ENCODE measurements at places on chromosomes 2 and 18.
A peak's percentile ranks its signal among the peaks of the same experiment; 100 is the strongest.

DNA sequence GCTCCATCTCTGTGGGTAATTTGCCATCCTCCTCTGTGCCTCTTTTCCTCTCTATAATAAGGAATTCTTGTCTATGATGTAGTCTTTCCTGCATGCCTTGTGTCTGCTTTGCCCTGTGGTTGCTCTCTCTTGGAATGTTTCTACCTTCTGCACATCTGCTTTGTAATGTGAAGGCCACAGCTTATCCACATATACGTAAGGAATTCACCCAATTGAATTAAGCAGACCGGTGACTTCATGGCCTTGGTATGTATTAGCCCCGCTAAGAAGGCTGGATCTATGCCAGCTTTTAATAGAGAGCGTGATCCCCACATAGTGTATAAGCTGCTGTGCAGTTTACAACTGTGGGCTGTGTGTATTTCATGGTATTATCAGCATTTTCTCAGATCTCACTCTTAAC is 274.7 kb downstream of the RNF144A start:
- no peak for DNase-seq

DNA sequence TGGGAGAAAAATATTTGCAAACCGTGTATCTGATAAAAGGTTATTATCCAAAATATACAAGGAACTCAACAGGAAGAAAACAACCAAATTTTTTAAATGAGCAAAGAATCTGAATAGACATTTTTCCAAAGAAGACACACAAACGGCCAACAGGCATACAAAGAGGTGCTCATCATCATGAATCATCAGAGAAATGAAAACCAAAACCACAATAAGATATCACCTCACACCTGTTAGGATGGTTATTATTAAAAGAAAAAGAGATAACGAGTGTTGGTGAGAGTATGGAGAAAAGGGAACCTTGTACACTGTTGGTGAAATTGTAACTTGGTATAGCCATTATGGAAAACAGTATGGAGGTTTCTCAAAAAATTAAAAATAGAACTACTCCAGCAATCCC is 463.3 kb downstream of the IRS1 start:
- DNase-seq, result no peak

- DNase-seq, result no peak
Observed at GRCh38 chr2:226831266-226831665, 4.6 kb upstream of the RHBDD1 start.

DNA sequence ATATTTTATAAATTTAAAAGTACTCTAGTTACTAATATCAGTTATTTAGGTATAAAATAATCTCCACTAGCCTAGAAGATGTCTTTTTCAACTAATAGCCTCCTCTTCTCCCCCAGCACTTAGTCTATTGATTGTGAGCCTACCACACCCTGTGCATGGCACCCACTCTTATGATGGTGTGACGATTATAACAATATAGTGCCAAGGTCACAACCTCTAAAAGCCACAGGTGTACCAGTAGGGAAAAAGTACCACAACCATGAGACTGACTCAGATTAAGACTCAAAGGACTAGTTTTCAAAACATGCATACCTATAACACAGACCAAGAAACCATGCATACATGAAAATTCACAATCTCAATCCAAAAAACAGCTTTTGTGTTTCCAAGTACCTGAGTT is 27.6 kb downstream of the THADA start:
- DNase-seq, result no peak

GRCh38 chr2:198394208-198394607 is 589.8 kb downstream of the PLCL1 start:
- DNase-seq, result no peak

DNA sequence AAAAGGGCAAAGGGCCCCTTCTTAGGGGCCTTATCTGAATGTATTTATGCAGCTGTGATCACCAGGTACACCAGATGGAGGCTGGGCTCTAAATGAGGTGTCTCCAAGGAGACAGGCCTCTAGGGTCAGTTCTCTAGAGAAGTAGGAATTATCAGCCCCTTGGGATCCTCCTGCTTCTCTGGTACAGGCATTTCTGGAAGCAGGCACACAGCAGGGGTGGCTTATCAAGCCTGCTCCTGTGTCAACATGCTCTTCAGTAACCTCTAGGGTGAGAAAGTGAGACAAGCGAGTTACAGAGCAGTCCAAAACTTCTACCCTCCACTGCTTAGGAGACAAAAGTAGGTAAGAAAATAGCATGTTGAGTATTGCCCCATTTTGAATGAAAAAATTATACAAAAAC is 13.8 kb downstream of the TPGS2 start:
- no peak for DNase-seq

DNA sequence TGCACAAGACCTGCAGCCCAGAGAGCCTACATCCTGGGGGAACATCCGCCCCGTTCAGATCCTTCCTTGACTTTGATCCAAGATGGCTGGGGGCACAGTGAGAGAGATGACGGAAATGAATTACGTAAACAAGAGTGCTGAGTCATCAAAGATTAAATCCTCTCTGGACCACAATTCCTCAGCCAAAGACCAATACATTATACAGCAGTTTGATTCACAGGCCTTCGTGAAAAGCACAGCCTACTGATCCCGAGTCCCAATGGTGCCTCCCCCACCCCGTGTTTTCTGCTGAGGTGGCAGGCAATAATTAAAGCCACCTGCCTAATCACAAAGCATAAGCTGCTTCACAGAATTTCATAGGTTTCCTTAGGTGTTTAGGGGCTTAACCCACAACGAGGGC is 43.0 kb downstream of the MYO5B start:
- DNase-seq, result no peak

GRCh38 chr18:2883076-2883735 is 36.4 kb downstream of the EMILIN2 start:
- peak; percentile 43 for DNase-seq

DNA sequence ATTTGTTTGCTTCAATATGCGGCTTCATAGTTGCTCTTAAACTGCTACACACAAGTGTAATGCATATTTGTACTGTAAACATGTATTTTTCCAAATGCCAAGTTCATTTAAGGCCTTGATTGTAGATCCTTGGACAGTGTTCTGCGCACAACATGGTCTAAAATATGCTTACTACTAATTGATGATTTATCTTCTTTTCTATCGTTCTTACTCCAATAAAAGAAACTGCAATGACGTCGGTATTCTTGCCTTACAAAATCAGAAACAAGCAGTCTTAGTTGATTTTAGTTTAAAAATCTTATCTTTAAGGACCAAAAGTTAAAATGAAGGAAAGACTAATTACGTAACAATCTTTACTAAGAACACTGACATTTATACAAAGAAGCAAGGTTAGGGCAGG is 224.3 kb upstream of the SMAD7 start:
- no peak for DNase-seq

GRCh38 chr2:162989507-162989906 is 150.9 kb upstream of the KCNH7 start:
- DNase-seq, result no peak

DNA sequence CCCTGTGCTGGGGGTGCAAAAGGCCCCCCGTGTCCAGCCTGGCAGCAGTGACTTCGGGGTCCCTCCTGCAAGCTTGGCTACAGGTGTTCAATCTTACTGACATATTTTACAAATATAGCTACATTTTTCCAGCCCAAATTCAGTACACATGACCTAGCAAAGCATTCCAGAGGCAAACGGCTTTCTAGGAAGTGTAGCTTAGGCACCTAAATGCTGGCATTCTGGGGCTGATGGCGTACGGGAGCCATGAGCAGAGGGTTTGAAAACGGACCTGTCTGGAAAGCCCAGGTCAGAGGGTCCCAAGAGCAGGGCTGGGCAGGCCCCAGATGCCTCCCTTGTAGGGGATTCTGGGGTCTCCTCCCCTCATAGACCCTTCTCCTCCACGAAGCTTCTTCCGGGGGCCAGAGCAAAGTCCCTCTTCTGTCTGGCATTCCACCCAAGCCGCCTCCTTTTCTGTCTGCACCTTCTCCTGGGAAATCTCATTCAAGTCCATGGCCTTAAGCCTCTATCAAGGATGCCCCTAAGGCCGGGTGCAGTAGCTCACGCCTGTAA is 63.3 kb upstream of the ASAP2 start:
- DNase-seq, result no peak

DNA sequence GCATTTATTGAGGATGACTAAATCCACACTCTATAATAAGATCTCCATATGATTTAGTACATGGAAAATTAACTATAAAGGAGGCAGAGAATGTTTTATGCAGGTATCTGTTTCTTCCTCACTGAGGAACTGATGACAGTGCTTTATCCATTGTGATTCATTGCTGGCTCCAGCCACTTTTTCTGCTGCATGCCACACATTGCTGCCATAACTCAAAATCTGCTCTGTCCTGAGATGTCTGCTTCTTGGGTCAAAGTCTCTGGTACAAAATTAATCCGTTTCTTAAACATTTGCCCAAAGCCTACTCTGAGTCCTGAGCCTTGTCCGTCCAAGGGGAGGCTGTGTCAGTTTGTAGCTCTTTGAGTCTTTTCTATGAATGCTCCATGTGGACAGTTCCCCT is 15.5 kb upstream of the ARHGAP28 start:
- DNase-seq, result no peak

GRCh38 chr2:161177969-161178368 is 17.7 kb downstream of the TANK start:
- no peak for DNase-seq

GRCh38 chr2:152033011-152033925 is 65.6 kb downstream of the CACNB4 start:
- DNase-seq, result no peak

- no peak for DNase-seq
Observed at GRCh38 chr2:238846628-238847418, 1.1 kb upstream of the TWIST2 start.

DNA sequence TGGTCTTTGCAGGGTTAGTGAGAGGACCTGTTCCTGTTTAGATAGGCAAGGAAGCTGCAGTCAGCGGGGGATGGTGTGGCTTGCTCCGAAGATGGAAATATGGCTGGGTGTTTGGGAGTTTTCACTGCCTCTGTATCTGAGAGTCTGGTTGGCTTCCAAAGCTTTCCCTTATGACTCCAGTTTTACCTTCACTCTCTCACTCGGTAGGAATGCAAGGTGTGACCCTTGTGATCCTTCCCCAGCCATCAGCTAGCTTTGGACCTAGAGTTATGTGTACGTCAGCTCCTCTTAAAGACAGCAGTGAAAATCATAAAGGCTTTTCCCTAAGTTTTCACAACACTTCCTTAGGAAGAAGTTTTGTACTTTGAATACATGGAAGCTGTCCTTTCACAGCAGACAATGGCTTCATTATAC is 35.5 kb upstream of the TMEM87B start:
- DNase-seq, result no peak

- DNase-seq, result no peak
Observed at GRCh38 chr2:110773401-110773921, 41.1 kb downstream of the ACOXL start.

DNA sequence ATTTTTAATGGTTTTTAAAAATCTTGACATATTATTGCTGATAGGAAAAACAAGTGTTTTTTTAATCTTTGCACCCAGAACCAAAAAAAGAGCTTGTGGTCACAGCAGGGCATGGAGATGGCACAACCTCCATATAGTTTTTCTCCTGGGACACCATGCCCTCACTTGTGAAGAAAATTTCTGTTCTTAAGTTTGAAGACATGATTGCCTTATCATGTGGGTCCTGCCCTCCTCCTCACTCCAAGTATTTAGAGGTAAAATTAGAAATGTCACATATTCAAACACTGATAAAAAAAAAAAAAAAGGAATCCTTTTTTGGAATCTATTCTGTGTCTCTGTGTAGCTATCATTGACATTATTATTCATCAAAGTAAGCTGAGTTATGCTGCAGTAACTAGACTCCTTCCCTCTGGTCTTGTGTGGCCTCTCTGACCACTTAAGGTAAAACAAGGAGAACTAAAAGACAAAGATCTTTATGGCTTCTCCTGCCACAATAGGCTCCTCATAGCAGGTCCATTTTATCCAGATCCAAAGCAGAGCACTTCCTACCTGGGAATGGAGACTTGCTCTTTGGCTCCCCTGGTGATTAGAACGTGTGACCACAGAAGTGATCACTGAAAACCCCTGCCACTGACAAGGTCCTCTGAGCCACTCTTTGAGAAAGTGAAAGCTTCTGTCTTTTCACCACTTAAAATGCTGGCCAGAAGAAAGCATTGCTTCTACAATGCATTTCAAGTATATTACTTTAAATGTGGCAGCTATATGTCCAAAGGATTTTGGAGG is 19.8 kb downstream of the ADD2 start:
- DNase-seq, result no peak

DNA sequence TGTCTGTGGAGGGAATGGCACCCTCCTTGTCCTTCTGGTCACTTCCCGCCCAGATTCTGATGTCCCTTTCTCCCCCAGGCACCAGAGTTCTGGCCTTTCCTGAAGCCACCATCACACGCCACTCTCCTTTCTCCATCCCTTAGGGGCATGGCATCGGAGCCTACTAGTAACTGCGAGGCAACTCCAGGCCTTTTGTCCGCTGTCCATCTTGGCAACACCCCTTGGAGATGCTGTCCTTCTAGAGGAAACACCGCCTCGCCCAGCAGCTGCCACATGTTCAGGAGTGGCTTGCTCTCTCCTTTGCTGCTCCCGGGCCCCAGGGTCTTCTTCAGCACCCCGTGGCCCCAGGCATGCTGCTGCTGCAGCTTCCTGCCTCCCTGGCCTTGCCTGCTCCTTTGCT is 267.0 kb downstream of the SRBD1 start:
- DNase-seq, result no peak

GRCh38 chr2:112182581-112183034 is 44.4 kb downstream of the FBLN7 start:
- DNase-seq, result peak; percentile 28

DNA sequence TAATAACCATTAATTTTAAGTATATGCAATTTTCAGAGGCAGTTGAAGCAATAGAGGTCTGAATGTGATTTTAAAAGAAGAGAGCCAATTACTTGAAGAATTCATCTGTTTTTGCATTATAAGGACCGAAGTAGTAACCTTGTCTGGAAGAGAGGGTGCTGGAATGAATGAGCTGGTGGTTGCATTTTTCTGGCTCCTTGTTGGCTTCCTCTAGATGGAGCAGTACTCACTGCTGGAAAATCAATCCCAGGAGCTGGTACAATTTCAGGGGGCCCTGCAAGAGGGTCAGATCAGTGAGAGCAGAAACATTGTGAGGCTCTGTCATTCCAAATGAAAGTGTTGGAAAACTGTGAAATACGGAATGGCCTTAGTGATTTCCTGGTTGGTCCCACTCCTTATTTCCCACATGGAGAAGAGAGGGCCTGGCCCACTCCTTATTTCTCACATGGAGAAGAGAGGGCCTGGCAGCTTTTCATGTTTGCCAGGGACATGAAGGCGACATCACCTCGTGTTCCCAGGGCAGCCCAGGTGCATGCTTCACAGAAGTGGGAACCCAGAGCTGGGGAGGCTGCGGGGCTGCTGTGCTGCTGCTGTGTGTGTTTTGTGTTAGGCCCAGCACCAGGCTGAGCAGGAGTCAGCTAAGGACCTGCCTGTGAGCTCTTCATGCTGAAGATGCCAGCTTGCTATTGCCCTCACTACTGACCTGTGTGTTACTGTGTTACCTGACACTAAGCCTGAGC is 197.4 kb downstream of the SNTG2 start:
- no peak for DNase-seq

GRCh38 chr18:34694591-34695165 is 15.4 kb upstream of the DTNA start:
- no peak for DNase-seq

GRCh38 chr2:10360460-10360849 is 57.8 kb downstream of the HPCAL1 start:
- DNase-seq, result no peak

Measured in activated T-helper 1 cell treated with anti-CD3 and anti-CD28 coated beads, Interleukin-12 subunit alpha, Interleukin-12 subunit beta, Interleukin-2, Interleukin-4 antibody, amounts not matched to agents 30 ng/mL and 10 ng/mL and 1 ng/mL, durations not matched to agents 14 hours and 24 hours and 36 hours (primary cell).